Putamen (tissue), 1 donor: ENCODE measurements at places on chromosomes 7 and 10.

GRCh38 chr10:105844676-105845570, 1203.8 kb downstream of the SORCS3 start:
- no peak for DNase-seq

DNA sequence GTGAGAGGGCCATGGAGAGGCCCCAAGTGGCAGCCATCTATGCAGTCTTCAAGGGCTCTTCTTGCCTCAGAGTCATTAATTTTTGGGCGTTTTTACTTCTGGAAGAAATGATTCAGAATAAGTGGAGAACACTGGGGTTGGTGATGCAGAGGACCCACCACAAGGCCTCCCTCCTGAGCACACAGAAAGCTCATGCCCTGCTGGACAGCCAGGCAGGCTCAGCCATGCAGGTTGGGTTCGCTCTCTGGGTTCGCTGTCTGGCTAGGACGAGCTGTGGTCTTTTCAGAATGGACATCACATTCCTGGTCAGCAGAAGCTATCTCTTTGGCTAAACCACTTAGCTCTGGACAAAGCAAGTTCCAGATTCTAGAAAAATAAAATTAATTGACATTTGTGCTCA, 480.8 kb downstream of the RPS24 start:
- no peak for DNase-seq

DNA sequence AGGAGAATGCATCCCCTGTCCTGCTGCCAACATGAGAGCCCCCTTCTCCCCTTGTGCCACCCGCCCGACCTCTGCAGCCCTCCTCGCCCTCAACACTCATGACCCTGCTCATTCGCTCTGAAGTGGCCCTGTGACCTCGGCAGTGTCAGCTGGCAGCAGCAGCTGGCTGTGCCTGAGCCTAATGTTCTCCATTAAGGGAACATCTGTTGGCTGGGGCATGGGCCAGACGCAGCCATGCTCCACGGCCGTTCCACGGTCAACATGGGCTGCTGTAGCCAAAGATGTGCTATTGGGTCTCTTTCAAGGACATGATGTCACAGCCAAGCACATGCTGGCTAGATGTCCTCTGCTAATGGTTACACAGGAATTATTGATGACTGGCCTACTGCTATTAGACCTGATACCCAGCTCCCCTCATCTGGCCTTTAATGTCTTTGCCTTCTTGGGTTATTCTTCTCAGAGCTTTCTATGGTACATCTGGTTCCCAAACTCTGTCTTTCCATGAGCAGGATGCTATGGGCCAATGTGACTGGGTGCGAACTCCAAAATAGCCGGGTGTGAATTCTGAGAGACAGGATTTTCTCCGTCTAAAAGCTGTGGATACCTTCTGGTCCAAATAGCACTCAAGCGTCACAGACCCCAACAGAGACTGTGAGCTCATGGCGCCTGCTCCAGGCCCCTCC, 22.4 kb downstream of the ADCYAP1R1 start:
- no peak for DNase-seq

- no peak for DNase-seq
Observed at GRCh38 chr10:1744524-1744923, 7.2 kb upstream of the ADARB2 start.

DNA sequence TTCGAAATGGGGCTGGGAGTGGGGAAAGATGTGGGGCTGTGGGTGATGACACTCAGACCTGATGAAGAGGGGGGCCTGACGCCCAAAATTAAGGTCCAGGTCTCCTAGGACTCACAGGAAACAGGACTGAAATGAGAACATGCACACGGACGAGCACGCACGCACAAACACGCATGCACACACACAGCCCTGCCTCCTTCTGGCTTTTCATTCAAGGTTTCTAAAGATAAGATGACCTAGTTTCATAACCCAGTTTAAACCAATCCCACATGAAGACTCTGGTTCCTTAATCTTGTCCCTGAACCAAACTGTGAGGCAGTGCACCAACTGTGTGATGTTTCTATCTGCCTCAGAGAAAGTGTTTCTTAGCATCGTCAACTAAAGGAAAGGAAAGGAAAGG, 162.0 kb downstream of the DGKI start:
- DNase-seq = peak; percentile 52

- no peak for DNase-seq
Observed at GRCh38 chr10:1150638-1150955, 94.4 kb downstream of the WDR37 start.
